DMS 273 treated with DMSO at 0.1 percent for 48 hours (cell line): ENCODE measurements at places on chromosomes 12 and 14.
A peak's percentile ranks its signal among the peaks of the same experiment; 100 is the strongest.

- no peak for DNase-seq
These were observed 112.8 kb downstream of the CHST11 start for GRCh38 chr12:104569346-104570173.

GRCh38 chr12:33639975-33640374 is 200.4 kb upstream of the SYT10 start:
- DNase-seq, result no peak

DNA sequence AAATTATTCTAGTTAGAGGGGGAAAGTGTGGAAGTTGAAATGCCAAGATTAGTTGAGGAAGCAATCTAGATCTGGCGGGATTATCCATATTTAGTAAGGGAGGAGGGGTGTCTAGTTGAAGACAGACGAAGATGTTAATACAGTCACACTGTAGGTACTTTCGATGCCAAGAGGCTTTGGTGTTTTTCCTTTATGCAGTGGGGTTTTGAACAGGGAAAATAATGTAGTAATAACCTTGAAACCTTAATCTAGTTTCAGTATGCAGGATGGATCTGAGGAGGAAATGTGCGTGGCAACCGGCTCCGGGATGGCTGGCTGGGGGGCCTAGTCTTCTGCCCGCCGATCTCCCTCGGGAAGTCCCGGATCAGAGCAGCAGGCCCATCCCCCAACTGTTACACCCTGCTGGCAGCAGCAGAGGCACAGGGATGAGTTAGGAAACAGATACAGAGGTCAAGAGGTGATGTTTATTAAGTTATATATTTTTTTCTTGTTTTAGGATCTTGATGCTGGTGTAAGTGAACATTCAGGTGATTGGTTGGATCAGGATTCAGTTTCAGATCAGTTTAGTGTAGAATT is 27.4 kb downstream of the MDM2 start:
- no peak for DNase-seq

DNA sequence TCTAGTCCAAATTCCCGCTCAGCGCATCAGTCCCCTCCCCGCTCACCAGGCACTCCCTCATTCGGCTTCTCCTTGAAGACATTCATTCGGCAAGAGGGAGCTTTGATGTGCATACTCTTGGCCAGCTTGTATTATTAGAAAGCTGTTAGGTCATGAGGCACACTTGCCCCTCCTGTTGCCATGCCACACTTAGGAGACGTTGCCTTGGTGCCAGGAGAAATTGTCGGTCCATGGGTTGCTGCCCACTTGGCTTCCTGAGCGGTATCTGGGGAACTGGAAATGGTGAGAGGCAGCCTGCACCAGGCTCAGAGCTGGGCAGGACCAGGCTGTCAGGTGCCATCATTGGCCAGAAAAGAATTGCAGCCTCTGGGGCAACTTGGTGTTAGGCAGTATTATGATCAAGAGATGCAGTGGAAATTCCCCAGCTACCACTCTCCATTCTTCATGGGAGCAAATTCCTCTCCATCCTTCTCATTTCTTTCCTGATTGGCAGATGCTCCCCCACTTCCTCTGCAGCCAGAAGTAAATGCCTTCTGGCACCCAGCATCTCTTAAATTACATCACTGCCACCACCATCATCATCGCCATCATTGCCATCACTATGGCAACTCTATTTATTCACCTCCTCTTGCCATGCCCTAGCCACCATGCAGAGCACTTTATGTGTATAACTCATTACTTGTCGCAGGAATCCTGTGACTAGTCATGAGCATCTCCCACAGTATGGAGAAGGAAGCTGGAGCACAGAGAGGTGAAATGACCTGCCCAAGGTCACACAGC is 12.4 kb downstream of the CABP1 start:
- DNase-seq, result no peak

DNA sequence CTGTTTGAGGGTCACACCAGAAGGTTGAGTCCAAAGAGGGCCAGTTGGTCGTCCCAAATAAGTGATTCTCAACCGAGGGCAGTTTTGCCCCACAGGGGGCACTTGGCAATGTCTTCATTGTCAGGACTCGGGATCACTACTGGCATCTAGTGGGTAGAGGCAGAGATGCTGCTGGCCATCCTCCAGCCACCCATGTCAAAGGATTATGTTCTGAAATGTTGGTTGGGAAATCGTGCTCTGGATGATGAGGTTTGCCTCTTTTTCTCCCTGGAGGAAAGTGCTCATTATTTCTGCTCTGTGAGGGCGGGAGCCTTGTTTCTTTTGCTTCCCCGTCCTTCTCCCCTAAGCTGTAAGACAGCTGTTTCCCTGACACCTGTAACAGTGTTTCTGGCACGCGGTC is 3.6 kb downstream of the ZNF839 start:
- no peak for DNase-seq

- no peak for DNase-seq
These were observed 60.4 kb downstream of the ANAPC7 start for GRCh38 chr12:110343114-110343513.

DNA sequence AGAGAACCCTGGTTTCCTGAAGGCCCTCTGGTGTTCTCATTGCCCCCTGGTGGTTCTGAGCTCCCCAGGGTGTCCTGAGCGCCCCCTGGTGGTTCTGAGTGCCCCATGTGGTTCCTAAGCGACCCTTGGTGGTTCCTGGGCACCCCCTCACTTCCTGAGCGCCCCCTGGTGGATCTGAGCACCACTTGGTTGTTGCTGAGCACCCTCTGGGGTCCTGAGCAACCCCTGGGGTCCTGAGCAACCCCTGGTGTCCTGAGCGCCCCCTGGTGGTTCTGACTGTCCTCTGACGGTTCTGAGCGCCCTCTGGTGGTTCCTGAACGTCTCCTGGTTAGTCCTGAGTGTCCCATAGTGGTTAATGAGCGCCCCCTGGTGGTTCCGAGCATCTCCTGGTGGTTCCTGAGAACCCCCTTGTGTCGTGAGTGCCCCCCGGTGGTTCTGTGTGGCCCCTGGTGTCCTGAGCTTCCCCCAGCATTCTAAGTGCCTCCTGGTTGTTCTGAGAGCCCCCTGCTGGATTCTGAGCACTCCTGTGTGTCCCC is 568.3 kb downstream of the TMEM121 start:
- no peak for DNase-seq

GRCh38 chr14:91394105-91395081 is 23.2 kb downstream of the CCDC88C start:
- DNase-seq, result peak; percentile 58

DNA sequence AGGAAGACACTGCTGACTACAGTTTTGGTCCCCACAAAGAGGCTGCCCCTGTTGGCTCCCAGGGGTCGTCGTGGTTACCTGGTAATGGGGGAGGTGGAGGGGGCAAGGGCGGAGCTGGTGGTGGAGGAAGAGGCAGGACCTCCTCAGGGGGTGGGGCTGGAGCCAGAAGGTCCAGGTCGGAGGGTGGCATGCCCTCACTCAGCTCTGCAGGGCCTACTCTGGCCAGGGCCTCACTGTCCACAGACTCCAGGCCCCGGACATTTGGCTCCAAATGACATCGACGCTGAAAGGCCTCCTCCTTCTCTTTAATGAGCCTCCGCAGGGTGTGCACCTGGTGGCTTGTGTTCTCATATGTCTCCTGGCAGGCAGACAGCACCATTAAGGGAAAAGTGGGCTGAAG is 28.5 kb downstream of the PRPF40B start:
- no peak for DNase-seq

DNA sequence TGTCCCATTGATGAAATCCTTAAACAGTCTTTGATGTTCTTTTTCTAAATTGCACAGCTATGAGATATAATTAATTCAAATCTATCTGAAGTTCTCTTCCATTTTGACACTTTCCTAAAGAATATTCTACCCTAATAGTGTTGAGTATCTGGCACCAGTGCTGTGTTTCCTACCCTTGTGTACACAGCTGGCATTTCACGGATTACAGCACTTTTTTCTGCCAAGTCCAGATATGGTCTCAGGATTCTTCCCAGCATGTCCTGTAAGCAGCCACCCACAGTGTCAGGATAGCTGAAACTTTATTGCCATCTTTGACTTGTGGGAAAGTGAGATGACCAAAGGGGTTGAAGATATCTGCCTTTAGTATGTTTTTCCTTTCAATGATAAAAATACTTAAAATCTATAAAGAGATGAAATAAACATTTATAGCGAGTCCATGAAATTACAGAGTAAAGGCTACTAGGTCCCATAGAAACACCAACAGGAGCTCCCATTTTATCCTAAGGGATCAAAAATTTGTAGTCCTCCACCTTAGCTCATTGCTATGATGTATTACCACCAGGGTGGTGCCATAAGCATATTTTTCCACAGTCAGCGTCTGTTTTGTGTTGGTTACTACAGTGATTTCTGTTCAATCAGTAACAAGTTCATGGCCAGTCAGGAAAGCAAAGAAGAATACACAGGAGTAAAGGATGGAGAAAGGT is 96.7 kb downstream of the TRHDE start:
- DNase-seq, result no peak

DNA sequence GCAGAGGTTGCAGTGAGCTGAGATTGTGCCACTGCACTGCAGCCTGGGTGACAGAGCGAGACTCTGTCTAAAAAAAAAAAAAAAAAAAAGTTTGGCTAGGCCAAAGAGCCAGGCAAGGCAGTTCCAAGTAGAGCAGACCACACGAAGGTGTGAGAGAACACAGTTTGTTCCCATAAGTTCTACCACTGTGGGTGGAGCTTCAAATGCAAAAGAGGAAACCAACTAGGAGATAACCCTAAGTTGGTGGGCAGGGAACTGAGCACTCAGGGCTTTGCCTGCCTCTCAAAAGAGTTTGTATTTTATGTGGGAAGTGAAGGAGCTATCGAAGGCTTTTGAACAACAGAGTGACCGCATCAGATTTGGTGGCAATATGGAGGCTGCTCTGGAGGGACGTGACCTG is 15.1 kb downstream of the SOCS2 start:
- DNase-seq, result no peak

DNA sequence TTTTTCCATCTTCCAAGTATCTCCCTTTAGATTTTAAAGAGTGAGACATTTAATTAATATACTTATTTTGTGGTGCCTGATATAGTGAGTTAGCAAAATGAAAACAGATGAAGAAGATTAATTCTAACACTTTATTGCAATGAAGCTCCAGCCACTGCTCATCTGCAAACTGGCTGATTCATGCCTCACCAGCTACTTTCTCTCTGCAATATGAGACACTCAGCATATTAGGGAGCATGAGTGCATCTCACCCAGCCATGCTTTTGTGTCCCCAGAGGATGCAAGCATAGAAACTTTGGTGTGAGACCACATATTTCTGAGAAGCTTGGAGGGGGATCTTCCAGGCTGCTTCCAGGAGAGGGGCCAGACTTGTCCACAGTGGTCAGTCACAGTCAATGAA is 148.6 kb downstream of the BMP4 start:
- DNase-seq, result no peak
